Fibroblast of lung (primary cell): ENCODE measurements at places on chromosomes 13 and 19. TPM values are rescaled to one million over a fixed set of nuclear protein-coding genes. Genes with fewer than 3 reads are reported as not detected.

- no peak for DNase-seq
Observed at GRCh38 chr13:32791545-32792172, 205.4 kb downstream of the PDS5B start.

DNA sequence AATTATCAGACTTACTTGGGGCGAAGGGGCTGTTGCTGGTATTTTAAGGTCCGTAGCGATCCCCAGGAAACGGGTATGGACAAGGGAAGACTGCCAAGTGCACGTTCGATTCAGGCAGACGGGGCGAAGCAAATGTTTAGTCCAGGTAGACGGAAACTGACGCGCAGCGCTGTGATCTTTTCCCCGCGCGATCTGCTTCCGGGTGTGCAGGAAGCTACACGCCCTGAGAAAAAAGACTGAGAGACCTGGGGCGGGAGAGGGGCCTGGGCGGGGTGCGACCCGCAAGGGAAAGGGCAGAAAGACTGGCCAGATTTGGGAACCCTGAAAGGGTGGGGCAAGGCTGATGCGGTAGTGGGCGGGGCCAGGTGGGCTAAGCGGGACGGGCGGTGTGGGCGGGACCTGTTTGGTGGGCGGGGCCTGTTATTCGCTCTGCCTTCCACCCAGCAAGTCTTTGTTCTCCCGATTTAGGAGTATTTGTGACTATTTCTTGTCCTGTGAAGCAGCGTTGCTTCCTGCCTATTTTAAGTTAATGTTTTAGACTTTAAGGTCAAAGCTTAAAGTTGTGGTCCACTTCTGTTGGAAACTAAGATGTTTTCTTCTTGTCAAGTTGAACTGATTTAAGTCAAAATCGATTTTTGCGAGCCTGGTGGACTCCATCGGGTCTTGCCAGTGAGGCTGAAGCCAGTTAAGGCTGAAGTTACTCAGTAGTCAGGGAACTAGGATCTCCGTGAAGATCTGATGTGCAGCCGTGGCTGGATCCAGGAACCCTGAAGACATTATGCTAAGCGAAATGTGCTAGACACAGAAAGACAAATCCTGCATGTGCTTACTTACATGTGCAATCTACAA, at the start of gene ZNF836:
Gene ZNF836 (minus strand): TSS at position 301 of the 849 bp plus-strand sequence. CDS start 3,549 bp downstream, outside the sequence.
- DNase-seq = peak; percentile 77

- DNase-seq = no peak
Observed at GRCh38 chr13:54383604-54384003, 1355.0 kb downstream of the OLFM4 start.

DNA sequence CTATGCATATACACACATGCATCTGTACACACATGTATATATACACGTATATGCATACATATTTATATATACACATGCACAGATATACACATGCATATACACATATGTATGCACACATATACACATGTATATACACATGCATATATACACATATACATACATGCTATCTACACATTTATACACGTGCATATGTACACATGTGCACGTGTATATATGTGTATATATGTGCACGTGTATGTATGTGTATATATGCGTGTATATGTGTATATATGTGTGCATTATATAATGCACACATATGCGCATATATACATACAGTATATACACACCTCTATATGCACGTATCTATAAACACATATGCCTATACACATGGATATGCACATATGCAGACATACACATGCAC, 17.8 kb downstream of the ARHGEF7 start:
- DNase-seq = no peak

- no peak for DNase-seq
Observed at GRCh38 chr13:103068836-103069235, 2.6 kb upstream of the SLC10A2 start.

OR4F17 gene
- total RNA-seq = not detected in 2 replicates

KLHL1 gene
- not detected in 2 replicates for total RNA-seq

- DNase-seq = no peak
Observed at GRCh38 chr19:39848392-39848791, 2.2 kb upstream of the FBL start.

CCDC8 gene
- total RNA-seq = 13.4 and 17.2 TPM in 2 replicates

PINLYP gene
- 7.2 and 14.7 TPM in 2 replicates for total RNA-seq

- DNase-seq = peak; percentile 31
Observed at GRCh38 chr19:16051254-16052025, 24.9 kb upstream of the TPM4 start.

DNA sequence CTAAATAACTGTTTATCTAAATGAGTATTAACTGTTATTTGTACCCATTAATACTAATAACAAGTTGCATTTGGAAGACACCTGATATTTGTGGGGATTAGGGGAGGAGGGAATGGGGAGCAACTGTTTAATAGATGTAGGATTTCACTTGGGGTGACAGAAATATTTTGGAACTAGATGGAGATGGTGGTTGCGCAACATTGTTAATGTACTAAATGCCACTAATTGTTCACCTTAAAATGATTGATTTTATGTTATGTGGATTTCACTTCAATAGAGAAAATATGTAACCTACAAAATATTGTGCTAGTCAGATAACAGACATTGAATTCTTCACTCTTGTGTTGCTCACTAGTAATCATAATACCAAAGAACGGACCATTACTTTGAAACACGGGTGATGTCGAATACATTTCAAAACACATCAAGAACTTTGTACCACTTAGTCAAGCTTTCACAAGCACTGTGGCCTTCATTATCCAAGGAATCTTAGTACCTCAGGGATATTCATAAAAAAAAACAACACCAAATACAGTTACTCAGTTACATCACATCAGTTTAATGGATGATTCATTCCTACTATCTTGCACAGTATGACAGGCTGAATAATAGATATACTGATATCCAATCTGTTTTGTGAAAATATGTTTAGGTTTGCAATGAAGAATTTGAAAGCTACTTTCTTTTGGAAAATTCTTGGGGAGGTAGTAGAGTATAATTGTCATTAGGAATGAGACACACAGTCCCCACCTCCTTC, 721.8 kb downstream of the PCDH9 start:
- peak; percentile 76 for DNase-seq

DNA sequence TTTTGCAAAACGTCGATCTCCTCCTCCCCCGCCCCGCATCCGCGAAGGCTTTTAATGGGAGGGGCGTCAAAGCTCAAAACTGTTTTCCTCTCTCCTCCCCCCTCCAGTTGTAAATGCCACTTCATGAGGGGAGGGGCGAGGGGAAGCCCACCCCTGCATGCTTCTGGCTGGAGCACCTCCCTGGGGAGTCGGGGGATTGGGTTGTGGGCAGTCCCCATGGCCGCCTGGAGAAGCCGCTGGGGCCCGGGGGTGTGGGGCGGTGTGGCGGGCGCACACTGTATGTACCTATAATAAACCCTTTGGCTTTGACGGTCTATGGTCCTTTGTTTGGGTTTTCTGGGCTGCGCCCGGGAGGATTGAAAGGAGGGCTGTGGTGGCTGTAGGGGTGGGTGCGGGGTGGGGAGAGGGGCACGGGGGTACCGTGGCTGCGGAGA, 505 bp upstream of the SHKBP1 start:
- DNase-seq = no peak

- DNase-seq = peak; percentile 44
Observed at GRCh38 chr19:5953030-5953589, 24.8 kb downstream of the RANBP3 start.

DNA sequence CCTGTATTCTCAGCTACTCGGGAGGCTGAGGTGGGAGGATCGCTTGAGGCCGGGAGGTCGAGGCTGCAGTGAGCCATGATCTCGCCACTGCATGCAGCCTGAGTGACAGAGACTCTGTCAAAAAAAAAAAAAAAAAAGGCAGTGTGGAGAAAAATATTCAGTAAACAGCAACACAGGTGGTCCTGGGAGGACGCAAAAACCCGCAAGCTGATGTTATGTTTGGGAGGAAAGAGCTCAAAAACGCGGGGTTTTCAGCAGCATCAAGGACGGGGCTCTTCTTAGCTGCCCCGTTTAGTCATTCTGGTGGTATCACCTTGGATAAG, 599 bp upstream of the ZNF784 start:
- no peak for DNase-seq

ZNF552 gene
- total RNA-seq = 3.8 and 3.9 TPM in 2 replicates

DNA sequence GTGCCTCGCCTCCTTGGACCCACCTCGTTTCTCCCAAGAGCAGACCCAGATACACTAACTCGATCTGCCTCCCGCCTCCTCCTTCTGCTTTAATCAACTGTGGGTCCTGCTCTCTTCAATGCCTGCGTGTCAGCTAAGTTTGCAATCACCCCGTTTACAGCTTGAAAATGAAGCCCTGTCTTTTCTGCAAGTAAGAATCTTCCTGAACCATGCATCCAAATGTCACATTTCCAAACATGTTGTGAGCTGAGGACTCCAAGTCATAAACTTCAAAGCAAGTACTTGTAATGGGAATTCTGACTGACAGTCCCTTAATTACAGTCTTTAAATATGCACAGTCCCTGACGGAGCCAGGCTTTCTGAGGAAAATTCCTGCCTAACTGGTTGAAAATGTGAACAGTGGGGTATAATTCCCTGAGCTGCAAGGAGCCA, 154.9 kb upstream of the UQCRFS1 start:
- DNase-seq = no peak

YJEFN3 gene
- 0.50 and 0.51 TPM in 2 replicates for total RNA-seq

NLRP5 gene
- total RNA-seq = not detected in 2 replicates

- peak; percentile 60 for DNase-seq
Observed at GRCh38 chr19:1259206-1259875, 9.8 kb upstream of the CIRBP start.

GRCh38 chr19:57786906-57787305, 17.4 kb downstream of the ZNF586 start:
- DNase-seq = no peak

DNA sequence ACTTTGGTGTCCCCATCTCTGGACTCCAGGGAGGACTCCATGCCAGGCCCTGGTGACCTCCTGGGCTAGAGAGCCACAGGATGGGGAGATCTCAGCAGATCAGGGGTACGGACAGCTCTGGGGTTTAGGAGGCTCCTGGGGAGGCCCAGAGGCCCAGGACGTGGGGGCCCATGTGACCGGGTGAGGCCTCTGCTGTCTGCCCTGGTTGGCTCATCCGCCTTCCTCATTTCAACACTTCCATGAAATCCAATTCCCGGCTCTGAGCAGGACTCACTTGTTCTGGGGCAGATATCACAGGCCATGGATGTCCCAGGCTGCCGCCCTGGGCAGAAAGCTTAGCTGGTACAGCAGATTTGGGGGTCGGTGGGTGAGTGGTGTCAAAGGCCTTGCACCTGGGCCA, 1.1 kb upstream of the PRAM1 start:
- no peak for DNase-seq

DNA sequence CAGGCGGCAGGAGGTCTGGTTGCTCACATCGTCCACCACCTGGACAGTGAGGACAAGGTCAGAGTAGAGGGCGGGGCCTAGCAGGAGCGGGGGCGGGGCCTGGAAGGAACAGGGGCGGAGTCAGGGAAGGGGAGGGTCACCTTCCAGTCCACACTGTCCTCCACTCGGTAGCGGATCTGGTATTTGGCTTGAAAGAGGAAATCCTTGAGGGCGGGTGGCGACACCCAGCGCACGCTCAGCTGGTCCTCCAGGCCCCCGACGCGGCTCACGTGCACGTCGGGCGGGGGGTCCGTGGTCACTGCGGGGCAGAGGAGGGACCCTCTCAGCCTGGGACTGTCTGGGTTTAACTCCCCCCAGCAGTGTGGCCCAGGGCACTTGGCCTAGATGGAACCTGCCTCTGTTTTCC, 8.2 kb downstream of the REX1BD start:
- peak; percentile 32 for DNase-seq

- no peak for DNase-seq
Observed at GRCh38 chr13:95615539-95615938, 29.0 kb downstream of the DZIP1 start.

ZNF763 gene
- total RNA-seq = 1.3 and 2.5 TPM in 2 replicates

ZNF880 gene
- 24.8 and 25.9 TPM in 2 replicates for total RNA-seq

GRCh38 chr19:30704771-30705330, 332.7 kb downstream of the ZNF536 start:
- DNase-seq = no peak

ZSCAN4 gene
- not detected in 2 replicates for total RNA-seq

GRCh38 chr13:93201992-93202558, 24.5 kb upstream of the GPC6 start:
- no peak for DNase-seq

C1QTNF9 gene
- under 0.01 TPM in 1 of 2 replicates, not detected in the other for total RNA-seq

DNA sequence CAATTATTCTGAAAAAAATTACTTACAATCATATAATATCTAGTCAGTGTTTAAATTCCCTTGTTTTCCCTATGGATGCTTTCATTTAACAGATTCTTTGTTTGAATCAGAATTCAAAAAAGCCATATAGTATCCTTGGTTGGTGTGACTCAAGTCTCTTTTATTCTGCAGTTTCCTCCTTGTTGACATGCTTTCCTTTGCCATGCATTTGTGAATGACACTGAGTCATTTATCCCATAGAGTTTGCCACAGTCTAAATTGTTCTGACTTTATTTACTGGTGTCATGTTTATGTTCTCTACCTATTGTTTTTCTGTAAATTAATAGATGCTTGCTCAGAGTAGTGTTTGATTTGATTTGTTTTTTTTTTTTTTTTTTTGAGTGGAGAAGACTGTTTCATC, 893.8 kb upstream of the SLC10A2 start:
- no peak for DNase-seq

SPACA4 gene
- not detected in 2 replicates for total RNA-seq
